ENCODE measurements at places on chromosomes 5 and 9.

- DNase-seq: no peak
These were observed 328.0 kb downstream of the PDE4D start for GRCh38 chr5:59565551-59565950.

DNA sequence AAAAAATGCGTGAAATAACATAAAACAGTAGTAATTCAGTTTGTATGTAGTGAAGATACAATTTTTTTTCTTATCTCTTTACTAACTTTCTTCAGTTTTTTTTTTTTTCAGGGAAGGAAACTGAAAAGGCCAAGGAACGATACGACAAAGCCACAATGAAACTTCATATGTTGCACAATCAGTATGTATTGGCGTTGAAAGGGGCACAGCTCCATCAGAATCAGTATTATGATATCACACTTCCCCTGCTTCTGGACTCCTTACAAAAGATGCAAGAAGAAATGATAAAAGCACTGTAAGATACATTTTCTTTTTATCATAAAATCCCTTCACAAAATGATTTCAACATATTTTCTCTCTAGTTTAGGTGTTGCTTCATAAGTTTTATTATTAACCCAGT, 120.0 kb downstream of the FER start:
- DNase-seq: no peak

GRCh38 chr5:67306965-67307607, 110.5 kb upstream of the CD180 start:
- no peak for DNase-seq

- no peak for DNase-seq
These were observed 447.5 kb upstream of the COX7C start for GRCh38 chr5:86170194-86170593.
